ENCODE measurements at places on chromosomes 2 and 18. TPM values are rescaled to one million over a fixed set of nuclear protein-coding genes. Genes with fewer than 3 reads are reported as not detected.

DNA sequence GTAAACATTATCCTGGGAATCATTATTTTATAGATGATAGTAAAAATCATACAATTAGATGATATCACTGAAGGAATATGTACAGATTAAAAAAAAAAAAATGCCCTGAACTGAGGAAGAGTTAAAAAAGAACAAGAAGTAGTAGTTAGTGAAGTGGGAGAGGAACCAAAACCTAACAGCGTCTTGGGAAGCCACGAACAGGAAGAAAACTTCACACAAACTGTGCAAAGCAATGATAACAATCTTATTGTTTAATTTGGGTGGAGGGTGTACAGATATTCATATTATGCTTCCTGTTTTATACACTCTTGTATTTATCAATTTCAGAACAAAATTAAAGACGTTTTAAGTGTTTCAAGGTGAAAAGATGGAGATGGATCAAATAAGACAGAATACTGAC, 3.5 kb downstream of the HEATR5B start:
- no peak overlapping the region for H3K4me3 ChIP-seq
- H3K36me3 ChIP-seq: peaks cover 23% of the 10 kb centered on the region
- no peaks in the 10 kb centered on the region for H3K27me3 ChIP-seq
- no peak overlapping the region for H3K27ac ChIP-seq
- peaks cover 22% of the 10 kb centered on the region for H3K4me1 ChIP-seq
- no peak for DNase-seq

DNA sequence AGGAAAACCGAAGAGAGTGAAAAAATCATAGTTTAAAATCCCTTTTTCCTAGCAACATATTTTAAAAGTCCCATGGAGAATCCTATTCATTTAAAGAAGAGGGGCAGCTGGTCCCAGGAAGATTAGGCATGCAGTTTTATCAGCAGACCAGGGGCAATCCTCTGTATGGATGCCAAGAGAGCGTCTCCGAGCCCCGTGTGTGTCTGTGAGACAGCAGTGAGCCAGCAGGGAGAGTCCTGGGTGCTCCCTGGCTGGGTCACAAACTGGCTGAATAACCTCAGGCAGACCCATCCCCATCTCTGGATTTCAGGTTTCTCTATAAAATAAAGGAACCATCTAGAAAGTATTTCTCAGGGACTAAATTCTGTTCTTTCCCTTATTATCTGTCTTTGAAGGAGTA, 128.2 kb upstream of the RIOK3 start:
- H3K36me3 ChIP-seq: no peaks in the 10 kb centered on the region
- H3K4me3 ChIP-seq: no peak overlapping the region
- peaks cover 12% of the 10 kb centered on the region for H3K4me1 ChIP-seq
- H3K27ac ChIP-seq: no peak overlapping the region

DNA sequence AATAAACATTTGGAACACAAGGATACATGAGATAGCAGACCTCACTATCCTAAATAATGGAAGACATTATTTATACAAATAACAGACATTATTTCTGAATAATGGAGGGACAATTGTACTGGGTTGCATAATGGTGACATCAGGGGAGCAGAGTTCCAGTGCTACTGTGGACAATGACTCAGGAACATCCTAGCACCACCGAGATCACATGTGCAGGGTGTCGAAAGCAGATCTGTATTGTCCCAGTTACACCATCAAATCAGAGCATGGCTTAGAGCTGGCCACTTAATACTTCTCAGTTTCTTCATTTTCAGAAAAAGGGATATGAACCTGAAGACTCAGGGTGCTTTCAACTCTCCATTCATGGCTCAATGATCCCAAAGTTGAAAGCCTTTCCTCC, 249.1 kb upstream of the RBMS1 start:
- no peak overlapping the region for H3K4me3 ChIP-seq
- no peak overlapping the region for H3K27ac ChIP-seq
- no peaks in the 10 kb centered on the region for H3K4me1 ChIP-seq
- DNase-seq: no peak

DNA sequence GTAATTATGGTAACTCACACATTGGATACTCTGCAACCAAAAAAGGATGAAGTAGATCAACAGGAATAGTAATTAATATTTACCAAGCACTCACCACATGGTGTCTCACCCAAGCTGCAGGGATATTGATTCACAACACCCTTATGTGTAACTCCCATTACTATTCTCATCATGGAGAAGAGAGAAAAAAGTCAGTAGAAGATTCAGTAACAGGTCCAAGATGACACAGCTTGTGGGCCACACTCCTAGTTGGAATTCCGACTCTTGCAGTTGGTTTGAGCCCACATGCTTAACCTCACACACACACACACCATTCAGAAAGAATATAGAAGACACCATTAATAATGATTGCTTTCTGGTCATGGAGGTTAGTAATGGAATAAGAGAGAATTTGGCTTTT, 1.7 kb upstream of the MLPH start:
- no peaks in the 10 kb centered on the region for H3K27me3 ChIP-seq
- H3K27ac ChIP-seq: no peak overlapping the region
- no peak overlapping the region for H3K4me3 ChIP-seq

The SLC9A4 gene
- total RNA-seq: not detected

The TTLL4 gene
- total RNA-seq: 78.0 TPM

The ALPI gene
- total RNA-seq: not detected

The CRYGD gene
- not detected for total RNA-seq

Measured in HepG2 (cell line).